ENCODE measurements at places on chromosomes 6 and 20.

DNA sequence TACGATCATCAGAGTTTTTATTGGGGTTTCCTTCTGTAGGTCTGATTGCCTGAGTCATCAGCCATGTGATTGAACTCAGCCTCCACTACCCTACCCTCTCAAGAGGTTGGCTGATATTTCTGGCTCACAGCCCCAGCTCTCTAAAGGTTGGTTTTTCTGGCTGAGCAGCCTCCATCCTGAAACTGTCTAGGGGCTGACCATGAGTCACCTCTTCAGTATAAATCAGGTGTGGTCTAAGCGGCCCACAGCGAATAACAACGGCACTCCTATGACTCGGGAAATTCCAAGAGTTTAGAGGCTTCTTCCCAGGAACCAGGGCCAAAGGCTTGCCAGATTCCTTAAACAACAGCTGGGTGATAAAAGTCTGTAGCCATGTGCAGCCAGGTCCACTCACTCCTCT lies 115.5 kb downstream of the SOD2 start:
- no peak for DNase-seq

- no peak for DNase-seq
These were observed 21.2 kb upstream of the BTN1A1 start for GRCh38 chr6:26478985-26479278.

GRCh38 chr6:42817907-42818306 lies 36.1 kb downstream of the BICRAL start:
- no peak for DNase-seq

DNA sequence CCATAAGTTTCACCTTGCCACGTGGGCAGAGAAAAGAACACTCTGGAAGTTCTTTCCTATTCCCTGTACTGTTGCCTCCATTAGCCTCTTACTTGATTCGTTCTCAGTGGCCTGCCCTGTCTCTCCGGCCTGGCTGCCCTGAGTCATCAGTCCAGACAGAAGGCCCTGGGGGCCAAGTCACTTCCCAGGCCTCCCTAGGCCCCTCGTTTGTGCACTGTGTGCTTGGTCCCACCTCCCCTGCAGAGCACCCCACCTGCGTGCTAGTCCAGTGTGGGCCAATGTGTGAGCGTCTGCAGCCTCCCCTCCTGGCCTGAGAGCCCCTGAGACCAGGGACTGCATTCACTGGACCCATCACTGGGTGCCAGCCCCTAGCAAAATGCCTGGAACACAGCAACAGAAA lies 191.2 kb upstream of the RREB1 start:
- no peak for DNase-seq

DNA sequence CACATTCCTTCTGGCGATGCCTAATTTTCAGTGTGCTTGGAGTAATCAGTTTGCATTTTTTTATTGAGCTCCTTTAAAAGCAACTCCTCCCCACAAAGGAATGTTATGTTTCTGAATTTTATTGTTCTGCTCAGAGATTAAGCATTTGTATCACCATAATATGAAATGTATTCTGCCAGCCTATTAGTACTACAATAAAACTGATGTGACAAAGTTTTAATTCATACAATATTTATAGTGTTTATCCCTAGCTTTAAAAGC lies 236.9 kb upstream of the ASCC3 start:
- no peak for DNase-seq

DNA sequence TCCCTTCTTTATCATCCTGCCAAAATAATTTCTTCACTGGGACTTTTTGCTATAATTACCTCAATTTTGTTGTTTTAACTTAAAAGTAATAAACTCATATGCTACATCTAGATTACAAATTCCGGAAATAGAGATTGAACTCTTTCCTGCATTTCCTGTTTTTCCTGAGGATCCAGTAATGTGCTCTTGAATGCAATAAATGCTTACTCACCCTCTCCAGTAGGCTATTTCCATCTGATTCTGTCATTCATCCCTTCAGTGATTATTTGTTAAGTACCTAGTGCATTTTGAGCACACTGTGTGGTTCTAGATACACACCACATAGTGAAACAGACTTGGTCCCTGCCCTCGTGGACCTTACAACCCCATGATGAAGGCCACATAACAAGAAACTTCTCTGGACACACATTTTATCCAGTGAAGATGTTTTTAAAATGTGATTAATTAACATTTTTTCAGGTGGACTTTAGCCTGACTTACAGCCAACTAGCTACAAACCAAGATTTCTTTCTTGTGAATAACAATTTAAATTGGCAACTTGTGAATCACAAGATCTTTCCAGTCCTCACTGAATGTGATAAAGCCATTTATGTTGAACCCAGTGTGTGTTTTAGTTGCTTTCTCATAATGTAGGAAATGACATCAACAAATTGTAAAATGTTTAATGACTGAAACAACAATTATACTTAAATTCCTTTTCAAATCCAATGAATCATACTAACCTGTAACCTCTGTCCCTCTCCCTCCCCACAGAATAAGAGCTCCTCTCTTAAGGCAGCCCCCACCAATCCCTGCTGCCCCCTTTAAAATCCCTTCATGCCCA lies 272.3 kb downstream of the KHDC1L start:
- DNase-seq, result no peak

- DNase-seq, result no peak
These were observed 79.9 kb downstream of the CEBPB start for GRCh38 chr20:50270569-50270968.

- no peak for DNase-seq
These were observed 89.5 kb downstream of the UBE3D start for GRCh38 chr6:82976179-82976578.

GRCh38 chr20:60136645-60137401 lies 178.6 kb downstream of the CDH26 start:
- DNase-seq, result no peak

All from AG09319 (cell line).